T-helper 2 cell (primary cell): ENCODE measurements at places on chromosomes 4 and X.

DNA sequence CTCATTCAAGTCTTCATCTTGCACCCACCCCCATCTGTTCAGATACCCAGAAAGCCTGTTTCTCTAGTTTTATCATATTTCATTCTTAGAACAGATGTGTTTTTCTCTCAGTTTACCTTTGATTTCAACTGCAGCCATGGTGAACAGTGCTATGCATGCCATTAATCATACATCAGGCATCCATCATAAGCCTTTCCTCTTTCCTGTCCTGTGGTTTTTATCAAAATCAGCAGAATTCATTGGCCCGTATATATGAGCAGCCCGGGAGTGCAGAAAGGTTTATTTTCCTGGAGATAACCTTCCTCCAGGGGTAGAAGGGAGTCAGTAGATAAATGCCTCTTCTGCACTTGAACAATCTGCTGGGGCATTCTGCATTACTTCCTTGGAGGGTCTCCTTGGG, 65.7 kb downstream of the IL21 start:
- DNase-seq: no peak

DNA sequence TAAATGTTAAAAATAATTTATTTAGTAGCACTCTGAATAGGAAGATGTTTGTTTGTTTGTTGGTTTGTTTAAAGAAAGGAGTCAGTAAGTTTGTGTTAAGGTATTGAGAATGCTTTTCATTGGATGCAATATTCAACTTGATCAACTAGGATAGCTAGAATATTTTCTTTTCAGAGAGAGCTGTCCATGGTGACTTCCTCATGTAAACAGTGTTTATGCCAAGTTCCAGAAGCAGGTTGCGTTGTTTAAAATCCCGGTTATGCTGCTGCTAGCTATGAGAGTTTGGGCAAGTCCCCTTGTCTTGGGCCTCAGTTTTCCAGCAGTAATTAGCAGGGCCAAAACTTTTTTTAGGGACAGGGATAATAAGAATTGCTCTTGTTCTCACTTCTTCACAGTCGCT, 876.2 kb upstream of the HS3ST1 start:
- DNase-seq: no peak

- DNase-seq: no peak
Observed at GRCh38 chrX:120752431-120753082, 122.7 kb upstream of the C1GALT1C1 start.

GRCh38 chrX:119174900-119175299, 47.3 kb upstream of the KIAA1210 start:
- DNase-seq: no peak

GRCh38 chrX:149004936-149005335, 500.2 kb downstream of the IDS start:
- DNase-seq: no peak

DNA sequence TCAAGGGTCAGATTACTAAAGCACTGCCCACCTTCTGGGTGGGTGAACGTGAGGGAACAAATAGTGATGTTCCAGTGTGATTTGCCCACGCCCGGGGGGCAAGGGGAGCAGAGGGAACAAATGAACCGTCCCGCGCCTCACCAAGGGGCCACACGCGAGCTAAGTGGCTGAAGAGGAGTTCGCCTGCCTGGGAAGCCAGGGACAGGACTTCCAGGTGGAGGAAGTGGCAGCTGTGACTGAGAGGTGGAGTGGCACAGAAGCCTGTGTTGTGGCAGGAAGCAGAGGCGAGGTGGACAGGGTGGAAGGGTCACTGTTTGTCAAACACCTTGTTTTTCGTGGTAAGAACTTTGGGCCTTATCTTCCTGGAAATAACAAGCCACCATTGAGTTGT, 9.0 kb upstream of the SORBS2 start:
- no peak for DNase-seq

DNA sequence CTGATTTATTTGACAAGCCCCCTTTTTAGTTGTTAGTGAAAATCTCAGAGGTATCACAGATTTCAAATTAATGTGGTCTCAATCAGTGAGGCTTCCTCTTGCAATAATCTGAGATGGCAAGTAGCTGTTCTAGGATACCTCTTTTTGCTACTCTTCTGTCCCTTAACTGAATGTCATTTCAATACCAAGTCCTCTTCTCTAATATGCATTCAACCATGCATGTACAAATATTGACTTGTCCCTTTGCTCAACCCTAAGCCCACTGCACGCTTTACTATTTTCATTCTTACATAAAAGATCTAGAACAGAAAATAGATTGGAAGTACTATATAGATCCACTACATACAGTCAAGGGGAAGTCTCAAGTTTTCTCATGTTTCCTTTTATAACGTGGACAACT, 164.2 kb downstream of the CBR4 start:
- no peak for DNase-seq

GRCh38 chr4:40065010-40065409, 8.4 kb downstream of the N4BP2 start:
- DNase-seq: no peak
